ENCODE measurements at places on chromosomes 4 and X. TPM values are rescaled to one million over a fixed set of nuclear protein-coding genes. Genes with fewer than 3 reads are reported as not detected.

DNA sequence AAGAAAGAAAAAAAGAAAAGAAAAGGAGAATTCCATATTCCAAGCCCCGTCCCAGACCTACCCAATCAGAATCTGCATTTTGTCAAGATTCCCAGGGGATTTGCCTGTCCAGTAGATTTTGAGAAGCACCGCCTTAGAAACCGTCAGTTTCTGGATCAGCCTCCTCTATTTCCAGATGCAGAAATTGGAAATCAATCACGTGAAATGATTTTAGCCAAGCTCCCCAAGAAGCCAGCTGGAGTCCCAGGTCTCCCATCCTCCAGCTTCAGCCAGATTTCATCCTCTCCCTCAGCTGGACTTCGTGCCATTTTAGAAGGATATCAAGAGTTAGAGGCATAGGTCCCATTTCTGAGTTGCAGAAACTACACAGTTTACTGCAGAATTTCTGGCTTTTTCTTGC lies 629.3 kb downstream of the MID1IP1 start:
- DNase-seq = no peak

DNA sequence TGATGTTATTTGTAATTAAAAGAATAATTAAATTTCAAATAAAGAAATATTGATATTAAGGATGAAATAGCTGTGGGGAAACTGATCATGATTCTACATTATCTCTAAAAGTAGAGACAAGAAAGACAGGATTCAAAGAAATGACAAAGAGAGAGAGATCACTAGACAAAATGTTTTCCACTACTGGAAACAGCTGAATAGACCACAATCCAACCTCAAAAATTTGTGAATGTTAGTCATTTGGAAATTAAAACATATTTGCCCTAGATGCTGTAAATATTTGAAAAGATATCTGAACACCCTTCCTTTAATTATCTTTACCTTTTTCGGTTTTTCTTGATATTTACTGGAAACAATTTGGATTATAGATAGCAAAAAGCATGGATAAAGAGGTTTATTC lies 414.9 kb downstream of the CENPC start:
- DNase-seq = no peak

DNA sequence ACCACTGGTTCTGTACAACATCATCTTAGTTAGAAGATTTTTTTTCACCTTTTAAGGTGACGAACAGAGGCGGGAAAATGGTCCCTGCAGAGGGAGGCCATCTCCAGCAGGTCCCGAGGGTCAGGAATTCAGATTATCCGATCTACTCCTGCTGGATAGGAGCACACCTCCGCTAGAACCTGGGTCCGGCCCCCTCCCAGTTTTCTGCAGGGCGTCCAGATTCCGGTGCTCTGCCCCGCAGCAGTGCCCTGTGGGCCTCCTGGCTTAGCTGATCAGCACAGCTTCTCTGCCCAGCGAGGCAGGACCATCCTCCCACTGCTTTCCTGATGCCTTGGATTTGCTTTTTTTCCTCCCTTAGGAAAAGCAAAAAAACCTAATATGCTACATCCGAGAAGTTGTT lies 2.3 kb downstream of the TBL1X start:
- DNase-seq = no peak

- DNase-seq = no peak
Measured at GRCh38 chr4:17544205-17544604, 29.2 kb downstream of the CLRN2 start.

STOX2 gene
- polyA plus RNA-seq = 0.14 TPM

CT45A1 gene
- not detected for polyA plus RNA-seq
